ENCODE measurements at places on chromosomes 2 and 18. TPM values are rescaled to one million over a fixed set of nuclear protein-coding genes. Genes with fewer than 3 reads are reported as not detected.

The ZEB2 gene
- total RNA-seq: 12.4 TPM

The RBMS1 gene
- total RNA-seq: 43.7 TPM

The MOCOS gene
- total RNA-seq: 8.6 TPM

The TSGA10 gene
- 1.6 TPM for total RNA-seq

The GAL3ST2 gene
- 1.0 TPM for total RNA-seq

The NFATC1 gene
- 3.2 TPM for total RNA-seq

The IL37 gene
- not detected for total RNA-seq

The HRH4 gene
- total RNA-seq: not detected

The RBM43 gene
- 2.1 TPM for total RNA-seq

The CFAP65 gene
- 0.13 TPM for total RNA-seq

The DSG1 gene
- not detected for total RNA-seq

The CHRNG gene
- total RNA-seq: not detected

The EML6 gene
- 0.16 TPM for total RNA-seq

The RAB6D gene
- total RNA-seq: under 0.01 TPM

The COL6A3 gene
- 496 TPM for total RNA-seq

The UGT1A8 gene
- total RNA-seq: not detected

The THSD7B gene
- 0.13 TPM for total RNA-seq

The SCN9A gene
- total RNA-seq: 1.8 TPM

The GALNT3 gene
- 21.2 TPM for total RNA-seq

The CAPN14 gene
- total RNA-seq: not detected

The PAX3 gene
- total RNA-seq: not detected

The MROH2A gene
- total RNA-seq: not detected

The RUFY4 gene
- total RNA-seq: not detected

The INHA gene
- total RNA-seq: 1.0 TPM

The TXNDC2 gene
- total RNA-seq: 0.13 TPM

The LYPD1 gene
- 158 TPM for total RNA-seq

The OSBPL6 gene
- 7.0 TPM for total RNA-seq

The SALL3 gene
- 0.49 TPM for total RNA-seq

The CRYGC gene
- not detected for total RNA-seq

The IL36RN gene
- not detected for total RNA-seq

The PLEKHH2 gene
- 2.8 TPM for total RNA-seq

The BOLL gene
- total RNA-seq: not detected

The KCNF1 gene
- total RNA-seq: not detected

The DCDC2C gene
- total RNA-seq: not detected

The RESP18 gene
- not detected for total RNA-seq

The RASGRP3 gene
- not detected for total RNA-seq
